ENCODE measurements at places on chromosomes 4 and X.

DNA sequence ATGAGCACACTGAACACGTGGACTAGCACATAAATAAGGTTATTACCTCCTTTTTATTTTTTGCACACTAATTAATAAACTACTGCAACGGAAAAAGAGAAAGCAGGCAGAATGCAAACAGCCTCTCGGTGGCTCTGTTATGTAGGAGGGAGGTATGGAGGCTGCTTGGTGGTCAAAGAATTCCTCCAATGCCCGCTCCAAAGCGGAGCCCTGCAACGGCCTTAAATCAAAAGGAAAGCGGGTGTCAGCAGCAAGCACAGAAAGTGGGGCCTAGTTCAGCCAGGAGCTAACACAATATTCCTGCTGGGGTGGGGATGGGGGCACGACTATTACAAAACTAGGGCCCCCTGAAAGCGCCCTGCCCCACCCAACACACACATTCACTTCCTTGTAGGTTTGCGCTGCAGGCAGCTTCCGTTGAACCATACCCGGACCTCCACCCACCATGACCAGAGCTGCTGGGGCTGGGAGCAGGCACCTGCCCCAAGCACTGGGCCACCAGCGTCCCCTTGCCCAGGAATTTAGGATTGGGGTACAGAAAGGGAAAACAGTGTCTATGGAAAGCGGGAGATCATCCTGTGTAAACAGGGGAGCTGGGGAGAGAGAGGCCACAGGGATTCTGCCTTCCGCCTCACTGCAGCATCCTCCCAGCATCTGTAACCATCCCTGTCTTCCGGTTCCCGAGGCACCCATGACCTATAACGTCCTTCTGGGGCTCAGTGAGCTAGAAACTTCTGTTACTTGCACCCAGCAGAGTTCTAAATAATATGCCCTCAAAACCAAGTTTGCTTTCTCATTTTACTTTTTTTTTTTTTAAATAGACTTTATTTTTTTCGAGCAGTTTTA is 57.1 kb upstream of the DDX3X start:
- DNase-seq, result no peak

DNA sequence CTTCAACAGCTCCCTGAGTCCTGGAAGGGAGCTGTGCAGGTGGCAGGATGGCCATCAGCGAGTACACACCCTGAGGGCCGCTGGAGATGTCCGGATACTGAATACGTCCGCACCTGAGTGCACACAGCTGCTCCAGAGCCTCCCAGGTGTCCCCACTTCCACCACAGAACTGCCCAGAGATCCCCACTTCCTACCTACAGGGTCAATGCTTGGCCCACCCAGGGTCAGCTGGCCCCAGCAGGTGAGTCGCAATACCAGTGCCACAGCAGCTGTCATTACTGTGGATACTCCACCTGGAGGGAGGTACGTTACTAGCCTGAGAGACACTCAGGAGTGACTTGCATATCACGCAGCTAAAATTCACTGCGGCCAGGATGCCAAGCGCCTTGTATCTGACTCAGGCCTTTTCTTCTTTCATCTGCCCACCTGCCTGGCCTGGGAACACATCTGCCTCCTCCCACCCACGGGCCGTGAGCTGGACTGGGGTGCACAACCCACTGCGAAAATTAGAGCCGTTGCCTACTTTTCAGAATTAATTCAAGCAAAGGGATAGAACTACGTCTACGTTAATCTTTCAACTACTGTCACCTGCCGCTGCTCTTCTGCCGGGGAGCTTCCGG is 9.4 kb downstream of the C4orf50 start:
- DNase-seq, result no peak

- no peak for DNase-seq
These were observed 232.8 kb downstream of the TRIML1 start for GRCh38 chr4:188372058-188372457.

- no peak for DNase-seq
These were observed 170.9 kb downstream of the AFAP1 start for GRCh38 chr4:7768736-7769135.

- DNase-seq, result peak; percentile 19
These were observed 15.8 kb upstream of the CLTRN start for GRCh38 chrX:15680401-15680800.

GRCh38 chr4:98516441-98517217 is 141.8 kb downstream of the TSPAN5 start:
- DNase-seq, result no peak

GRCh38 chr4:125677665-125678307 is 363.0 kb downstream of the FAT4 start:
- no peak for DNase-seq

DNA sequence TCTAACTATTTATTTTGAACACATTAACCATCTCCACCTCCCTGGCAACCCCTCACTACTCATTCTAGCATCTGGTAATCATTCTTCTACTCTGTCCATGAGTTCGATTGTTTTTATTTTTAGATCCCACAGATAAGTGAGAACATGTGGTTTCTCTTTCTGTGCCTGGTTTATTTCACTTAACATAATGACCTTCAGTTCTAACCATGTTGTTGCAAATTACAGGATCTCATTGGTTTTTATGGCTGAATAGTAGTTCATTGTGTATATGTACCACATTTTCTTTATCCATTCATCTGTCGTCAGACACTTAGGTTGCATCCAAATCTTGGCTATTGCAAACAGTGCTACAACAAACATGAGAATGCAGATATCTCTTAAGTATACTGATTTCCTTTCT is 33.4 kb upstream of the FAM47B start:
- DNase-seq, result no peak

- DNase-seq, result no peak
These were observed 4.6 kb upstream of the TIFA start for GRCh38 chr4:112290341-112290740.

DNA sequence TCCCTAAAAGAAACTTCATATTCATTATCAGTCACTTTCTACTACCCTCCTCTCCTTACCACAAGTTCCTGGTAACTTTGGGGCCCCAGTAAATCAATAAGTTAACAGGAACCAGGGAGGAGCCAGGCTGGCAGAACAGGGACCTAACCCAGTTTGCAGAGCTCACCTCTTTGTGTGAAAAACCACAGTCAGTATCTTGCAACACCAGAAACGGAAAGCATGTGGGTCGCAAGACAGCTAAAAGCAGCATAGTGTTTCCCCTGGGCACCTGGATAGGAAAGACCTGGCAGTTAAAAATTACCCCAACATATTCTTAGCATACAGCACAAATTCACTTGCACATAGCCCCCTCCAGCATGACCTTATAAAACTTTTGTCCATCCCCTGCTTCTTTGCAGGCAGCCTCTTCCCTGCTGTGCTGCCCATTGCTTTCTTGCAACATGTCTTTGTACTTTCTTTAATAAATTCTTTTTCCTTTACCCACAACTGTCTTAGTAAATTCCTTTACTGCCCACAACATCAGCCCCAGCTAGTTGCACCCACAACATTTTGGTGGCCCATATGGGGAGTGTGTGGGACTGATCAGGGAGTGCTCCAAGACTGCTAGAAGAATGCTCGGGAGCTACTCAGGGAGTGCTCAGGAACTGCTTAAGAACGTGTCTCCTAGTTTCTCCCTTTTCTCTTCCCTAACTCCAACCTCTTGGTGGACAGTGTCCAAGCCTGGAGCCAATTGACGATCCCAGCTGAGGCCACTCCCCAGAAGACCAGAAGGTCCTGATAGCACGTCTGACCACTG is 83.4 kb downstream of the MSN start:
- DNase-seq, result no peak

DNA sequence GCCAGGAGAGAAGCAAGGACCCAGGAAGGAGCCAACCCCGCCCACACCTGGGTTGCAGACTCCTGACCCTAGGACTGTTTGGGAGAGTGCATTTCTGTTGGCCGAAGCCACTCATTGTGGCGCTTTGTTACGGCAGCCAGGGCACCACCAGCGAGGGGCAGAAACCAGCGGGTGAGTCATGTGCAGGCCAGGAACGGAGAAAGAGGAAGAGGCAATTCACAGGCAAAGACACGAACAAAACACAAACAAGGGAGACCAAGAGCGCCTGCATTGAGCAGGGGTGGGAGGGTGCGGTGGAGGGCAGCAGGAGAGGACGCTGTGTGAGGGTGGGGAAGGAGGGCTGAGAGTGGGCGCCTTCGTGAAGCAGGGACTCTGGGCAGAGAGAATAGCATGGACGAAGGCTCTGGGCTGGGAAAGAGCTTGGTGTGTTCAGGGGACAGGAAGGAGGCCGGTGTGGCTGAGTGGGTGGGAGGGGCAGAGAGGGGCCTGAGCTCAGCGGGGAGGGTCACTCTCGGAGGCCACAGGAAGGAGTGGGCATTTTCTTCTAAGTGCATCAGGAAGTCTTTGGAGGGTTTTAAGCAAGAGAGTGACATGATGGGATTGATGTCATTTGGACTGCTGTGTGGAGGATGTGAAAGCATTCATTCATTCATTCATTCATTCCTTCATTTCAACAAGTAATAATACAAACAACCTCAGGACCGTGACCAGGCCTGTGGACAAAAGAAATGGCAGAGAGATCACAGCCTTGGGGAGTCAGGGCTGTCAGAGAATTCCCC is 12.2 kb upstream of the WFS1 start:
- no peak for DNase-seq

GRCh38 chr4:41655177-41655576 is 93.3 kb downstream of the PHOX2B start:
- peak; percentile 24 for DNase-seq

DNA sequence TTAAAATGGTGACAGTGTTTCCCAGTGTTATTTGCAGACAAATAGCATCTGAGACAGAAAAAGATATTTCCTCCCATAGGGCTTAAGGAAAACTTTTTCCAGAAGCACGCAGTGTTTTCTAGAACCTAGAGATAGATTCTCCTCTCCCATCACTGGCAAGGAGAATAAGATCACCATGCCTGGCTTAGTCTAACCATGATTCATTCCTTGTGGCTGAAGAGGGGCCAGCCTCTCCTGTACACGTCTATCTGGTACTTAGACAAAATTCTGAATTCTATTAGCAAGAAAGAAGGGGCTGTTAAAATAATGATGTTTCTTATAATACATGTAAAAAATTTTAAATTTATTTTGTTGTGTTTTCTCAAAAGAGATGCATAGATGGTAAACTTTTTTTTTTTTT is 296.1 kb upstream of the LDB2 start:
- DNase-seq, result no peak

DNA sequence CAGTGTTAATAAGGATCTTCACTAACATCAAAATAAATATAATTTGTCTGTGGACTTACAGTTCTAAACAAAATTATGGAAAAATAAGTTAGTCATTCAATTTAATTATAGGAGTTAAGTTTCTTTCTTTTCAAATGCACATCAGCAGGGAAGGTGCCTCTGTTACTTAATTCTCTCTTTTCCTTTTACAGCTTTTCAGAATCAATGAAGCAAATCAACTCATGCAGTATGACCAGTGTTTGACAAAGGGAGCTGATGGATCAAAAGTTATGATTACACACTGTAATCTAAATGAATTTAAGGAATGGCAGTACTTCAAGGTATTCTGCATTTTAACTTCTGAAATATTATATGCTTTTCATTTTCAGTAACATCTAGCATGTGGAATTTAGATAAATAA is 15.9 kb downstream of the HMGB2 start:
- no peak for DNase-seq

- DNase-seq, result peak; percentile 57
These were observed 97.7 kb upstream of the RBPJ start for GRCh38 chr4:26223155-26223554.

- DNase-seq, result no peak
These were observed 198.3 kb upstream of the GYPA start for GRCh38 chr4:144338834-144339233.

GRCh38 chrX:13090339-13091110 is 46.1 kb upstream of the FAM9C start:
- DNase-seq, result no peak
